ENCODE measurements at places on chromosomes 12 and 14.

GRCh38 chr14:58637040-58637390 lies 747 bp upstream of the DACT1 start:
- DNase-seq: no peak

DNA sequence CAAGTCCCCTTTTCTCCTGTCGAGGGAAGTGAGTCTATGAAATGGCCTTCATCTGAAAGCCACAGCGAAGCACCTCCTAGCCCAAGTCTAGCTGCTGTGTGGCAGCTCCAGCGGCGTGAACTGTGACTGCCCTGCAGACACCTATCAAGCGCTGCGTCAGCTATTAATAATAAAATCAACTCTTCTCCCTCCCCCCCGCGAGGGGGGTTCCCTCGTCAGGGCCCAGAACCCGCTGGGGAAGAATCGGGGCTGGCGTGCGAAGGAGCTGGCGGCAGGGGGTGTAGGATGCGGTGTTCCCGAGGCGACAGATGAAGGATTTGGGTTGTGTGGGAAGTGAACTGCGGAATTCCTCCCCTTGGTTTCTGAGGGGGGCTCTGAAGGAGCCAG lies 662 bp upstream of the ATP2A2 start:
- peak; percentile 37 for DNase-seq

GRCh38 chr12:14578646-14579045 lies 11.0 kb upstream of the PLBD1 start:
- no peak for DNase-seq

GRCh38 chr14:105568859-105569766 lies 42.7 kb downstream of the TMEM121 start:
- DNase-seq: no peak

- DNase-seq: no peak
These were observed 27.1 kb upstream of the PCNX4 start for GRCh38 chr14:60064491-60065072.

DNA sequence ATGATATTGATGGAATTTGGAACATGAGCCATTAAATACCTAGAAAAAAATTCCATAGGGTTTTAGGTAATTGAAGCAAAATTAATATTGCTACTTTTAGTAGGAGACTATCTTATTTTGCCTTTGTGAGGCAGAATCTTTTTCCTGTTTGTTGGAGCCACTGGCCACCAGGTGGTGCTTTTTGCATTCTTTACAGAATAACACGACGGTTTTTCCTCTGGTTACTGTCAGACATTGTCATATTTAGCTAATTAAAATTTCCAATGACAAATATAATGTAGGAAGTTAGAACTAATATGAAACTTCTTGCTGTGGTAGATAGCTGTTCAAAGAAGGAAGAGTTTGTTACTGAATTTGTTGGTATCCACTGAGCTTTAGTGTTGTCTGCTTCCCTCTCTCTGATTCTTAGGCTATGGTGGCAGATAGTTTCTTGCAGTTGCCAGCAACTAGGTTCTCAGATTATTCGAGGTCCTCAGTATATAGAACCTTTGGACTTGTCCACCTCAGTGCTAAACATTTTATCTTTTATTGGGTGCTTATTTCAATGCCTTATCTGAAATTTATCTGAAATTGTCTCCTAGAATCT lies 25.7 kb downstream of the RAB21 start:
- DNase-seq: no peak

DNA sequence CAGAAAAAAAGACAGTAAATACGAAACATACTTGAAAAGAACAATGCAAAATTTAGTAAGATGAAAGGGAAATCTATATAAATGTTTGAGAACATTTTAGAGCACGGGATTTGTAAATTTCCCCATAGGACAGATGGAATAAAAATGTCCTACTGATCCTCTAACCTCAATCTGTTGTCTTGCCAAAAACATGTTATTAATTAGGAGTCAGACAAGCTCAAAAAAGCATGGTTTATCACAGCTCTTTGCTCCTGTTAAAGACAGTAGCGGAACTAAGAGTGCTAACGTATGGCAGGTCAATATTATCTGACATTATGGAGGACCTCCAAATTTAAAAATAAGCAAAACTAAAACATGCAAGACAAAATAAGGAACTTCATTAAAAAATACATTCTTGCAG lies 12.9 kb downstream of the GMFB start:
- DNase-seq: no peak

GRCh38 chr14:102344485-102344884 lies 18.2 kb downstream of the CINP start:
- DNase-seq: no peak

DNA sequence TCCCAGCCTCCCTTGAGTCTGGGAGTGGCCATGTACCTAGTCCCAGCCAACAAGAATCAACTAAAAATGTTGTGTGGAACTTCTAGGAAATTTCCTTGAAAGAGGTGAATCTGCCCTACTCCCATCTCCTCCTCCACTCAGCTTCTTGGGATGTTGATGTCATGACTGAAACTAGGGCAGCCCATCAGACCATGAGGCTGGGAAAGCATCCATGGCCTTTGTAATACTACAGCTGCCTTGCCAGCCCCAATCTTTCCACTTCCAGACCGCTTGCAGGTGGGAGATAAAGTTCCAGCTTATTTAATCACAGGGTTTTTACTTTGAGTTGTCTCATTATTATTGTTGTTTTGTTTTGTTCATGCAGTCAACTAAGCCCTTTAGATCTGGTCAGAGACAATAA lies 170.3 kb upstream of the LMNTD1 start:
- DNase-seq: no peak

DNA sequence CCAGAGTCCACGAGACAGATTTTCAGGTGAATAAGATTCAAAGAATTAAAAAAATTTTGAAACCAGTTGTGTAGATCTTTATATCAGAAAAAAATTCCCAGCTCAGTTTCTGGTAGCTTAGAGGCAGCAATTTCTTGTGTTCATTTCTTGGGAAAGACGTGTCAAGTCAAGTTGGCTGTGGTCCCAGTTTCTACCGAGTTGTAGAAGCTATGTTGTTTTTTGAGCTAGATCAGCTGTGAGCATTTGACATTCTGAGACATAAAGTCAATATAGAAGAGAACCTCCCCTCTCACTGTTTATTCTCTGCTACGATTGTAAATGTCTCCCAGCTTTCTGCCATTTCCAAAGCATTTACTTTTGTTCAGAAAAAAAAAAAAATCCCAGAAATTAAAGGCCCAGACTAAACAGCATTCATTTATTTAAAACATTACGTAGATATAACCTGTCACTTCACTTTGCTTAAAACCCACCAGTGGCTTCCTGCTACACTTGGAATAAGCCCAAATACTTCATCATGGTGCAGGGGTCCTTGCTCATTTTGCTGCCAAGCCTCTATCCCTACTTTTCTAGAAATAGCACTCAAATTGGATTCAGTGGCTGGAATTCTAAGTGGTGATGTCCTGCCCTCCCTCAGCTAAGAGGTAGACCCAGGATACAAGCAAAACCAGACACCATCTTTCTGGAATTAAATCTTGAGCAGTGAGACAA lies 20.6 kb upstream of the PYGL start:
- DNase-seq: no peak

DNA sequence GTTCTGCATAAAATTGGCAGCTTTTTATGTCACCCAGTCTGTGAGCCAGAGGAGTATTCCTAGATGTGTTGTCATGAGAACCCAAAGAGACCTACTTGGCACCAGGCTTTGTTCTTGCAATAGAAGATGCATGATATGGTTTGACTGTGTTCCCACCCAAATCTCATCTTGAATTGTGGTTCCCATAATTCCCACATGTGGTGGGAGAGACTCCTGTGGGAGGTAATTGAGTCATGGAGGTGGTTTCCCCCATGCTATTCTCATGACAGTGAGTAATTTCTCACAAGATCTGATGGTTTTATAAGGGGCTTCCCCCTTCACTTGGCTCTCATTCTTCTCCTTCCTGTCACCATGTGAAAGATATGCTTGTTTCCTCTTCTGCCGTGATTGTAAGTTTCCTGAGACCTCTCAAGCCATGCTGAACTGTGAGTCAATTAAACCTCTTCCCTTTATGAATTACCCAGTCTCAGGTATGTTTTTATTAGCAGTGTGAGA lies 572.0 kb upstream of the ATP2B1 start:
- DNase-seq: no peak

DNA sequence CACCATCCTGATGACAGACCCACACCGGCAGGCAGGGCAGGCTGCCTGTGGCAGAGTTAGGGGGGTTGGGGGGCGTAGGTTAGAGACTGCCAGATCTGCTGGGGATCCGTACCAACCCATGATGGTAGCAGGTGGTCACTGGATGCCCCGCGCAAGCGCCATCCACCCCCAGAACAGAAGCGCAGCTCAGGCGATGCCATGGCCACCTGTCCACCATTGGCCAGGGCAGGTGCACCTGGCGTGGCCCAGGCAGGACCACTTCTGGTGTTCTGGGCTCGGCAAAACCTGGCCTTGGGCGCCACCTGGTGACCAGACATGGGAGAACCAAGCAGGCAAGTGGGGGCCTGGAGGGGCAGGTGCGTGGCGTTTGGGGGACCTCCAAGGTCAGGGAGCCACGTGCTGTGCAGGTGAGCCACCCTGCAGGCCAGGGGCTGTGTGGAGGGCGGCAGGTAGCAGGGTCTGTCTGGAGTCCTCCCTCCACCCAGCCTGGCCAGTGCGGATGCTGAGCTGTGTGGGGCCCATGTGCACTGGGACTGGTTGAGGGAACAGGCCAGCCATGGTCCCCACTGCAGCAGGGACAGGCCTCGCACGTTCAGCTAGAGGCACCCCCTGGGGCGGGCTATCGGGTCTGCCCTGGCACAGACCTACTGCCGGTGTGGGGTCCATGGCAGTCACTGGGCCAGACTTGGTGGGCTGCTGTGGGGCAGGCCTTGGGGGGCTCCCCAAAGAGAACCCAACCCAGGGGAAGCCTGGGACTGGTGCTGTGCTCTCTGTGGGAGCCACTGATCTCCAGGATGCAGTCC lies 15.6 kb downstream of the BAG5 start:
- peak; percentile 98 for DNase-seq

DNA sequence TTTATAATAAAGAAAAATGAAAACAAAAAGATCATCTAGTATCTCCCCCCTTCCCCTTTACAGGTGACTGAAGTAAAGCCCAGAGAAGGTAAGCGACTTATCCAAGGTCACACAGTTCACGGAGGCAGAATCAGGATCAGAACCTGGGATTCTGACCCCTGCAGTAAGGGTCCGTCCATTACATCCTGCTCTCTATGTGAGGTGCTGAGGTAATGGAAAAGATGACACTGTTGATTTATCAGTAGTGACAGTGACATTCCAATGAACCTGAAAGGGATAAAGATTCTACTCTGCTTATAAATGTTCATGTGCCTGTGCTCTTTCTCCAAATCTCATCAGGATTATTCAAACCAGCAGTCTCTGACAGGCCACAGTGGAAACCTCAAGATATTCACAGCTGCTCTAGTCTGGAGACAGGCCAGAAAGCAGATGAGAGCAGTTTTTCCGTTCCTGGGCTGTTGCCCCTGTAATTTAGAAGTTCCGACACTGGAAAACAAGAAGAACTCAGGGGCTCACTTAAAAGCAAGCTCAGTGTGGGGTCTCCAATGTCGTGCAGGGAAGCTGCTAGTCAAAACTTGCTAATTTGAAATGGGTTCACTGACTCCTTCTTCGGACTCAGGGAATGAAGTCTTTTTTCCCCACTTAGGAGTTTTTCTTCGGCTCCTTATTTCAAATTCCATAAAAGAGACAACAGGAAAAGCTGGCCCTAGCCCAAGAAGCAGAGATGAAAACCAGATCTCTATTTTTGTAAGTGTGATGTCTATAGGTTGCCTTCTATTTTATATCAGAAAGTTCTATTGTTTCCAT lies 131.8 kb upstream of the EEA1 start:
- no peak for DNase-seq

DNA sequence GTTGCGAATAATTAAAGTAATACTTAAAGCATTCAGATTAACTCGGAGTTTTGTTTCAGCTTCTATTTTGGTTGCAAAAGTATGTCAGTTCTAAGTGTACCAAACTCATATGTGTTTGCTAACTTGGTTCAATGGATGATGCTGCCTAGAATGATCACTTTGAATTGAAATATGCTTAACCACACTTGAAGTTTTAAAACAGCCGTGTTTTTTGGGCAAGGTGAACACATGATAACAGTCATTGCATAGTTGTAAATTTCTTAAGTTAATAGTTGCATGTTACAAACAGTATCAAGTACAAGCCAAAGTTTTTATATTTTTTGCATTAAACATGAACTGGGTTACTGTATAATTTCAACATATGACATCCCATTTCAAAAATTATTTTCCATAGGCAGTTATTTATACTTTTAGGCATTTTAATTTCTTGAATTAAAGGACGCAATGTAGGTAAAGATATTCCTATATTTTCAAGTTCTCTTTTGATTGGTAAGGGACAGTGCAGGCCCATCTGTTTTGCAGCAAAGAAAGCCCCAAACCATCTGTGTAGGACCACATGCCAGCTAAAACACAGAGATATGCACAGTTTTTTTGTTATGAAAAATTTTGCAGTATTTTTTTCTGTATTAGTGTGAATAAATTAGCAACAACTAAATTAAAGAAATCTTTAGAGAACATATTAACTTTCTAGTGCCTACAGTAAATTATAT lies 575.5 kb downstream of the PRKD1 start:
- no peak for DNase-seq

DNA sequence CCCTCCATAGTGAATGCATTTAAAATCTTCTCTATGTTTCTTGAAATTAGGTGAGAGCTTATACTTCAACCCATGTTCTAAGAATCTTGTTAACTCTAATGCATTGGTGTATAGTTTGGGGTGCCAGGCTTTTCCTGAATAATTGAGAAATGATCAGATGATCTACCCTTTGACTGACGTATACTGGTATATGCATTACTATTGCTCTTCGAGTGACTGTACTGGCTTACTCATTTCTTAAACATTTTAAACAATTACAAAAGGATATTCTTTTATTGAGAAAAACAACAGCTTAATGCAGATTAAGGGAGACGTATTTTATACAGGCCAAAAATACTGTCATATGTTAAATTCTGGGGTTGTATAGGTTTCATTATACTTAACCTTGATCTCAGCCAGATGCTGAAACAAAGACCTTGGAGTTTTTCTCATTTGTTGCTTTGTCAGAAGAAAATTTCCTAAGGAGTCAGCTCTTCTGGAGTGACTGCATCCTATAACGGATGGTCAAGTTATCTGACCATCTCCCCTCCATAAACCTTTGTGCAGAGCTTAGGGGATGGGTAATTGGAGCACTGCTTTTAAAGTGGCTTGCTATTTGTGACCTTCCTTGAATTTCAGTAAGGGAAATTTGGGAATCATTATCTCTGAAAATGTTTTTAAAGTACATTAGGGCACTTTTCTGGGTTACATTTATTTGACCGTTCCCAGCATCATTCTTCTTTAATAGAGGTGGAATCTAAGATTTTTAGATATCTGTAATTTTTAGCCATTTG lies 507.6 kb downstream of the PCNX1 start:
- no peak for DNase-seq

GRCh38 chr14:37668646-37669045 lies 73.2 kb downstream of the TTC6 start:
- no peak for DNase-seq

- peak; percentile 6 for DNase-seq
These were observed 723 bp downstream of the KIF21A start for GRCh38 chr12:39441963-39442830.

Measured in GM19239 (cell line).